ENCODE measurements at places on chromosomes 1 and 21.

- DNase-seq = no peak
These were observed 67.8 kb downstream of the SLC19A1 start for GRCh38 chr21:45474323-45474950.

- DNase-seq = no peak
These were observed 125.4 kb upstream of the TMEM51 start for GRCh38 chr1:15028102-15028501.

GRCh38 chr1:243399561-243400155 lies 143.8 kb downstream of the SDCCAG8 start:
- no peak for DNase-seq

- DNase-seq = no peak
These were observed 73.3 kb upstream of the KLHDC7A start for GRCh38 chr1:18407166-18408045.

DNA sequence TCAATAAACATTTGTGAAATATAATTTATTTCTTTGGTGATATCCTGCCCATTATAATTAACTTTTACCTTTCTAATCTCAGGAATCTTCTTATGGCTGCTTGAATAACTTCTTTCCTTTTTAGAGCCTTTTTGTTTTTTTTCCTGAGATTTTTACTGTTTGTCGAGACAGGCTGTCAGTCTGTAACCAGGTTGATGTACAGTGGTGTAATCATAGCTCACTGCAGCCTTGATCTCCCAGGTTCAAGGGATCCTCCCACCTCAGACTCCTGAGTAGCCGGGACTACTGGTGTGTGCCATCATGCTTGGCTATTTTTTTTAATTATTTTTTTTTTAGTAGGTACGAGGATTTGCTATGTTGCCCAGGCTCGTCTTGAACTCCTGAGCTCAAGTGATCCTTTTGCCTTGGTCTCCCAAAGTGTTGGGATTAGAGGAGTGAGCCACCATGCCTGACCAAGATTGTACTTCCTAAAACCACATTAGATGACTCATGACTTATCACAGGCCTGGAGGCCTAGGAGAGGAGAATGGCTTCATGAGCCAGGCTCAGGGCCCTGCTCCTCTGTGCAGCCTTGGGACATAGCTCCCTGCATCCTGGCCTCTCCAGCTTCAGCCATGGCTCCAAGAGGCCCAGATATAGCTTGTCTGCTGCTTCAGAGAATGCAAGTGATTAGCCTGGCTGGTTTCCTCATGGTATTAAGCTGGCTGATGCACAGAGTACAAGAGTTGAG lies 48.6 kb downstream of the CTH start:
- no peak for DNase-seq

DNA sequence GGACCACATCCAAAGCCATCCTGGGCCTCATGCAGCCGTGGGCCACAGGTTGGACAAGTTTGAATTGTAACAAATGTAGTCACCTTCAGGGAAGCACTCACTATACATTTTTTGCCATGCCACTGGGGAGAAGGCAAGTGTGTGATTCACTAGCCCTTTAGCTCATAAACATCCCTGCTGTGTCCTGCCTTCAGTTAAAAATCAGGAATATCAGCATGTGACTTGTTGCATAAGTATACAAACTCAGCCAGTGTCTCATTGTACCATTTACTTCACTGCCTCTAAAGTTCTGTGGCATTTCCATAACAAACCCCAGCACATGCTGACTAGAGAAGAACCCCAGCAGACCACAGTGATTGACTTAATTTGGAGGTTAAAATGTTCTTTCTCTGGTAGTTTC lies 142.0 kb upstream of the C1orf105 start:
- DNase-seq = no peak

- no peak for DNase-seq
These were observed 1.7 kb upstream of the GLIS1 start for GRCh38 chr1:53740621-53741105.

GRCh38 chr1:173467426-173467825 lies 9.7 kb upstream of the PRDX6 start:
- no peak for DNase-seq

- DNase-seq = no peak
These were observed 34.2 kb upstream of the GNPAT start for GRCh38 chr1:231206856-231207255.

DNA sequence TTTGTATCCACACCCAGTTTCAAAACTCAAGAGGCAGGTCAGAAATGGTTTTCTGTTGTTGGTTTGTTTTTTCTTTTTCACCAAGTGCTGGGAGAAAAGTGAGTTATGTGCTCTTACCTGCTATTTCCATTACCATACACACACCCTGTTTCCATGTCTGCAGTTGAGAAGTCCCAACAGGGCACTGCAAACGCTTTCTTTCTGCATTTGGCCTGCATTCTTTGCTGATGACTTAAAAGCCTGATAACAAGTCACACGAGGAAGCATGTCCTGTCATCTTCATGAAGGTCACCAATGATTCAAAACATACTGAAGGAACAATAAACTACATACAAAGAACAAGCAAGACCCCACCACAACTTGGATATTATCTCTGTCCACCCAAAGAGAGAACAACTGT lies 24.8 kb upstream of the KCNE1 start:
- DNase-seq = no peak

DNA sequence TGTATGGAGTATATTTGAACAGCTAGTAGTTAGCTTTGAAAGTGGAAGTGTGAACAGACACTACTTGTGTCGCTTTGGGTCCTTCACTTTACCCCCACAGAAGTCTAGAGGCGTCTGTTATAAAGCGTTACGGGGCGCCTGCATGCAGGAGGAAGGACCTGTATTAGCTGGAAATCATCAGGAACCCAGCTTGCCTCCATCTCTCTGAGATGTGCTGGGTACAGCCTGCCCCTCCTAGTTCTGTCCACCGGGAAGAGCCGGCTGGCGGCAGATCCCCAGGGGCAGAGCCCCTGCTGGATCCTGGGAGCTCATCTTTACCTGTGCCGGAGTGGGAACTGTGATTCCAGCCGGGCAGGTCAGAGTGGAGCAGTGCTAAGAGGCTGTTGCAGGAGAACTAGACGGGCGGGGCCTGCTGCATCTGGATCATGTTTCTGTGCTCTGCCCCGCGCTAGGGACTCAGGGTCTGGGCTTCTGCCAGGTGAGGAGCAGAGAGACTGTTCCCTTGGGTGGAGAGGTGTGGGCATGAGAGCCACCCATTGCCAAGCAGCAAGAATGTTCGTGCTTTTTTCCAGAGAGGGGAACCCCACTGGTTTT lies 22.3 kb upstream of the SPSB1 start:
- no peak for DNase-seq

DNA sequence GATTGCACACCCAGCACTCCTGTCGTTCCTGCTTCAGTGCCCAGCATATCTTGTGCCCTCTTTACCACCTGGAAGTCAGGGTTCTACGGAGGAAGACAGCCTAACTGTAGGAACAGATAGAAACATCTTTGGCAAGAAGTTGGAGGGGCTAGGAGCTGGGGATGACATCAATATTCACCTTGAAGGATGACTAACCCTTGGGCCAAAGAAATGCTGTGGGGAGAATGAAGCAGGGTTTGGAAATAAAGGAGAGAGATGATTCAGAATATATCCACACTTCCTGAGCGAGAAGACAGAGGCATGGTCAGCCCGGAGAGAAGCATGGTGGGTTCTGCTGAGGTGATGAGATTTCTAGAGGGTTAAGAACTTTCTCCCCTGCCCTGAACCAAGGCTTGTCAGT lies 4.6 kb upstream of the NKAIN1 start:
- DNase-seq = no peak

GRCh38 chr21:30779249-30779648 lies 24.0 kb upstream of the KRTAP21-1 start:
- DNase-seq = no peak

DNA sequence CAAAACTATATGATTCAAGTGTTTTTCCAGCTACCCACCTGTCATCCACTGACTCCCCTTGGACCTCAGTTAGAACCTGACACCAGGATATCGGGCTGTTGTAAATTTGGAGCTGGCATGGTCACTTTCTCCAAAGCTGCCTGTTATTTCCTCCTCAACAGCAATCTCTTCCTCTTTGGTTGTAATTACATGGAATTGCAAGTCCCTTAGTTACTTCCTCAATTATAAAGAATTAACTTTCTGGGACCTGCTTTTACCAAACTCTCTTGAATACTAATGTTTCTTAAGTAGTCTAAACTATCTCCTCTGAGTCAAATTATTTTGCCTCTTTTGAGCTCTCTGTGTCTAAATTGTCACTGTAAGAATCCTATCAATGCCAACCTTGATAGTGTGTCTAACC lies 150.3 kb upstream of the SGIP1 start:
- no peak for DNase-seq

DNA sequence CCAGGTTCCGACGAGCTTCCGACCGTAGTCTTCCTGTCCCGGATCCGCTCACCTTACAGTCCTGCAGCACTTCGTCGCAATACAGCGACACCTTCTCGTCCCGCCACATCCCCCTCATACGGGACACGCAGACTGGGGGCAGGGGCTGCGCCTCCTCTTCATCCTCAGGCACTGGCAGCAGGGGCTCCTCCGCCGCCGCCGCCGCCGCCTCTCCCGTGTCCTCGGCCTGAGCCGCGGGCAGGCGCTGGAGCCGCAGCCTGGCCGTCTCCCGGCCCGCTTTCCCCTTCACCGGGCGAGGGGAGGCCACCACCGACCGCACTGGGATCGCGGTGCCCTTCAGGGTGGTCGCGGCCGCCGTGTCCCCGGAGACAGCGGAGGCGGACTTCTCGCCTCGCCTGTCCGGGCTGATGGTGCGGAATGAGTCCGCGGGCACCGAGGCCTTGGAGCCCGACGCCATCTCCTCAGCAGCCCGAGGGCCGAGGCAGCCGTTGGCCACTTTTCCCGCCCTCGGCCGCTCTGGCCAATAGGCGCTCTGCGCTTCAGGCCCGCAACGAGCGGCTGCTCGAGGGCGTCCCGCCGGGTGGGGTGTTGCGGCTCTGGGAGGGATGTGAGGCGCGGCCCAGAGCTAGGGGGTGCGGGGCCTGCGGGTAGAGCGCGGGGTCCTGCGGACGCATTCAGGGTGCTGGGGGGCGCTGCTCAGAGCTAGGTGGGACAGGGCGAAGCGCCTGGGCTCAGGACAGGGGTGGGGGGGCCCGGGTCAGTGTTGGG lies at the start of gene SHCBP1L:
Gene SHCBP1L (minus strand): TSS at position 490 of the 768 bp plus-strand sequence. CDS start 33 bp downstream, at position 457.
- DNase-seq = no peak

DNA sequence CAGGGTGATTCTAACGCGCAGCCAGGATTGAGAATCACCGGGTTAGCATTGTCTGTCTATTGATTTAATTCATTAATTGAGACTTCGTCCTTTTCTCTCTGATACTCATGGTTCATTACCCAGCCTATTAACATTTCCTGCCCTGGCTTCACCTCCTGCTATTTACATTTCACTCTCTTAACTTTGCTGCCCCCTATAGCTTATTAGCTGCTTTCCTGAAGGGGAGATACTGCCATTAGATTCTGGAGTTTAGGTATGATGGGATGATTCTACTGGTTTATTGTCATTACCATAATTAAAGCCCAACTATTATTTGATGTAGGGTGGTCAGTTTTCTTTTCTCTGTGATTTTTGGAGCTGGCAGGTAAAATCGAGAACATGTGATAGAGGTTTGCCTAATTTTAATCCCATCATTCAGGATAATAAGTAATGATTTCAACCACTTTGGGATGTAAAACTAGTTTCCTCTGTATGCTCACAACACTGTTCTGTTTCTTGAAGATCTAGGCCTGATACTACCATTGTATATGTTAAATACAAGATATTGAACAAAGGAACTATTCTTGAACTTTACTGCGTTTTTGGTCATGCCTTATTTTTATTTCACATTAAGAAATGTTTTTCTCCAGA lies 6.4 kb downstream of the PPP2R5A start:
- DNase-seq = no peak

- no peak for DNase-seq
These were observed 16.3 kb downstream of the GPBP1L1 start for GRCh38 chr1:45669859-45670655.

DNA sequence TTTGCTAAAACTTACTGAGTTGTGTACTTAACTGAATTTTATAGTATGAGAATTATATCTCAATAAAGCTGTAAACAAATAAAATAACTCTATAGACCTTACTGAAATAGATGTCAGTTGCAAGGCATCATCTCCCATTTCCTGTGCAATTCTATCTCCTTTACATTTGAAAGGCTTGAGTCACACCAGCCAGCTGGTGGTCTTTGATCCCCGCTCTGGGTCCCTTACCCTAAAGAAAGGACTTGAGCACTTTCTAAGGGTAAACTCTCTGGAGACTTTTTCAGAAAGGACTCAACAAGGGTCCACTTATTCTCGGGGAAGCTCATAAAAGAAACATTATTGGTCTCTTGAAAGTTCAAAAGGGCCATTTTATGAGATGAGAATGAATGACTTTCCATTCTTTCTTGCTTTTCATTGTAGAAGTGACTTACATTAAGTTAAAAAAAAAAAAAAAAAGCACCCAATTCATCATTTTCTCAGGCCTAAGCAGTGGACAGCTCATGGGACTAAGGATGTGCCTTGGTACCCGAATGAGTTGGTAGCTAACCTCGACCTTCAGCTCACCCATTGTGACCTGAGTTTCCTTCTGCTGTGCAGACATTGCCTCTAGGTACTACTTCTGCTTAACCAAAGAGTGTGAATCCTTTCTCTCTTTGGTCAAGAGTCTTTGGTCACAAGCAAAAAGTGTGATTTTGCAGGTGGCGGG lies 147.0 kb upstream of the COA6 start:
- no peak for DNase-seq

- DNase-seq = no peak
These were observed 61.1 kb downstream of the SDC3 start for GRCh38 chr1:30847358-30847972.

DNA sequence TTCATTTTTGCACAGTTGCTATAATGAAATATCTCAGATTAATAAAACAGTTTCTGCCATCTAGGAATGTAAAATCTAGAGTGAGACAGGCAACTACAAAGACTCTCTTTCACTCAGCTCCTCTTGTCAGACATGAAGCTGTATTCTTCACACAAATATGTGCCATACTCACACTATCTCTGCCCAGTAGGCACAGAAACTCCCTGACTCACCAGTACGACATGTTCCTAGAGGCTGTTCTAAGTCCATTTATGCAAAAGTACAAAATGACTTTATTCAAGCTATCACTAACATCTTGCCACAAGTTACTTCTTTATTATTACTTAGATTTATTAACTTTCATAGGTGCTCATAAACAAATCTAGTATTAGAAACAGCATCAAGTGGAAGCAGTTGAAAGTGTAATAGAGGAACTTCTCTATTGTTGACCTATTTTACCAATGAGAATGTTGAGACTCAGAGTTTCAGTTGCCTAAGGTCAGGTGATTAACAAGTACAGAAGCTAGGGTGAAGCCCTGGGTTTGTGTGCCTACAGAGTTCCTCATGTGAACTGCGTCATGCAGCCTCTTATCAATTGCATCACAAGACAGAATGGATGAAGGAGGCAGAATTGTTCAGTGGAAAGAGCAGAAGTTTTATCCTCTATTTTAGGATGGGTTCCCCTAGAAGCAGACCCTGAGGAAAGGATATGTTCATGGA lies 98.9 kb downstream of the RGS2 start:
- DNase-seq = no peak

GRCh38 chr1:230220907-230221306 lies 153.9 kb downstream of the GALNT2 start:
- DNase-seq = no peak

DNA sequence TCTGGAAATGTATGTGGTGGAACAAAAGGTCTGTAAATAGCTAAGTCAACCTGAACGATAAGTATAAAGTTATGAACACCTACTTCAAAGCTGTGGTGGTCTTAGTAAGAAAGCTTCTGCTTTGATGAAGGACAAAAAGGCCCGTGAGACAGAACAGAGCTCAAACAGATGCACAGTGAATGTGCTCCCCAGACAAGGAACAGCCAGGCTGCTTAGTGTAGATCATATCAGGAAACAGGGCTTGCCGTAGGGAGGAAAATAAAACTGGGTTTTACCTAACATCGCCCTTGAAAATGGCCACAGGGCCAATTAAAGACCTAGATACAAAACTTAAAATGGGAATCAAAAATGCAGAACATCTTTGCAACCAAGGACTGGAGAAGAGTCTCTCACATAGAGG lies 40.2 kb downstream of the PRSS38 start:
- DNase-seq = no peak
